Uterus (tissue), 4 donors: ENCODE measurements at places on chromosomes 6 and 20. TPM values are rescaled to one million over a fixed set of nuclear protein-coding genes. Genes with fewer than 3 reads are reported as not detected.

The BMP2 gene
- 6.9 TPM for total RNA-seq

The C20orf204 gene
- total RNA-seq, result 1.9 TPM

The TRIM31 gene
- not detected for total RNA-seq

The CST7 gene
- total RNA-seq, result not detected

The WFDC2 gene
- not detected for total RNA-seq

The ZSCAN23 gene
- 7.5 TPM for total RNA-seq

The PRICKLE4 gene
- 10.4 TPM for total RNA-seq

The MEI4 gene
- total RNA-seq, result not detected

The APOM gene
- total RNA-seq, result 2.6 TPM

The VWA7 gene
- total RNA-seq, result 2.8 TPM

The GPR63 gene
- total RNA-seq, result 5.5 TPM

The C6orf132 gene
- 0.91 TPM for total RNA-seq

The SLC26A8 gene
- not detected for total RNA-seq

The MUC22 gene
- total RNA-seq, result not detected

The EDN3 gene
- 2.8 TPM for total RNA-seq

The SGK2 gene
- 5.9 TPM for total RNA-seq

The BTNL2 gene
- total RNA-seq, result not detected

The RAET1L gene
- total RNA-seq, result not detected

The ANGPT4 gene
- total RNA-seq, result 5.6 TPM

The BPIFA1 gene
- total RNA-seq, result not detected

The POM121L2 gene
- not detected for total RNA-seq

The APCDD1L gene
- total RNA-seq, result 1.1 TPM

The PNLDC1 gene
- not detected for total RNA-seq

The PLG gene
- not detected for total RNA-seq

The OR2H1 gene
- total RNA-seq, result not detected

The IP6K3 gene
- total RNA-seq, result not detected

The GID8 gene
- 36.4 TPM for total RNA-seq

The SLC17A3 gene
- not detected for total RNA-seq

The FRK gene
- total RNA-seq, result 2.2 TPM

The EEF1A2 gene
- total RNA-seq, result not detected

The HLA-DPB1 gene
- total RNA-seq, result 43.0 TPM

The WFDC6 gene
- total RNA-seq, result not detected

The NRSN1 gene
- 0.35 TPM for total RNA-seq

The ADIG gene
- not detected for total RNA-seq

The HCRTR2 gene
- not detected for total RNA-seq

The GGT7 gene
- total RNA-seq, result 13.8 TPM

The PKHD1 gene
- total RNA-seq, result 0.83 TPM

The MEP1A gene
- total RNA-seq, result under 0.01 TPM

The OTOR gene
- total RNA-seq, result not detected

The SNAP91 gene
- total RNA-seq, result not detected

The NSFL1C gene
- total RNA-seq, result 42.4 TPM

The SLCO4A1 gene
- total RNA-seq, result 1.8 TPM

The SLC22A16 gene
- not detected for total RNA-seq

The SEMG1 gene
- not detected for total RNA-seq

The DDX27 gene
- total RNA-seq, result 31.2 TPM

The TNF gene
- total RNA-seq, result 1.3 TPM

The RIPPLY2 gene
- not detected for total RNA-seq

The OPRM1 gene
- total RNA-seq, result not detected

The IMPG1 gene
- 0.14 TPM for total RNA-seq

The SLC12A5 gene
- total RNA-seq, result 0.35 TPM

The C20orf144 gene
- not detected for total RNA-seq

The NOX3 gene
- total RNA-seq, result not detected

The SLC22A2 gene
- total RNA-seq, result not detected

The OR12D2 gene
- not detected for total RNA-seq

The CRISP2 gene
- not detected for total RNA-seq

The ESR1 gene
- total RNA-seq, result 29.1 TPM

The OOEP gene
- not detected for total RNA-seq
